ENCODE measurements at places on chromosomes 13 and 19.
A peak's percentile ranks its signal among the peaks of the same experiment; 100 is the strongest.

DNA sequence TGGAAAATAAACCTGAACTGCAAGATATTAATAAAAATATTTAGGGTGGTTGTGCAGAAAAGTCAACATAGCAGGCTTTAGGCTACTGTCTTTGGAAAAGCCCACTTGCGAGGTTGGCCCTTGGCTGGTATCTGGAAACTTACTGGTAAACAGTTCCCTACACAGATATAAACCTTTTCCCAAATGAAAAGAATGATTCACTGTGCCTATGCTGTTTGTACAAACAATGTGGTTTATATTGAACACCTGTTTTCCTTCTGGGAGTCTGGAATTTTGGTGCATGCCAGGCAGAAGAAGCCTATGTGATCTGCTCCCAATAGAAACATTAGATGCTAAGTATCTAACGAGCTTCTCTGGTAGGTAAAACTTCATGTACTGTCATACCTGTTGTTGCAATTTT lies 29.7 kb upstream of the SOHLH2 start:
- DNase-seq: no peak

GRCh38 chr19:49718511-49718910 lies 27.6 kb downstream of the CPT1C start:
- DNase-seq: no peak

GRCh38 chr13:112204346-112205327 lies 137.7 kb downstream of the SOX1 start:
- no peak for DNase-seq

DNA sequence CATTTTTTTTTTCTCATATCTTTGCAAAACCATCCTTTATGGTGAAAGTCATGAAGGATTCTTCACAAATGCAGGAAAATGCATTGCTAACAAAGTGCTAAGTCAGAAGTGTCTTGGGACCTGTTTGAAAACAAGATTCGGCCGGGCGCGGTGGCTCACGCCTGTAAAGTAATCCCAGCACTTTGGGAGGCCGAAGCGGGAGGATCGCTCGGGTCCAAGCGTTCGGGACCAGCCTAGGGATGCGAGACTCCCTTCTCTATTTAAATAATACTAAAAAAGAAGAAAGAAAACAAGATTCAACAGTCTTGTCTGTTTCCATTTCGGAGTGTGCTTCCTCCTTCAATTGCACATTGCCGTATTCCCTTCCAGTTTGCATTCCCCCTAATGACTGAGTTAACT lies 819 bp downstream of the EID2B start:
- DNase-seq: no peak

GRCh38 chr13:95113601-95114000 lies 187.7 kb downstream of the ABCC4 start:
- no peak for DNase-seq

DNA sequence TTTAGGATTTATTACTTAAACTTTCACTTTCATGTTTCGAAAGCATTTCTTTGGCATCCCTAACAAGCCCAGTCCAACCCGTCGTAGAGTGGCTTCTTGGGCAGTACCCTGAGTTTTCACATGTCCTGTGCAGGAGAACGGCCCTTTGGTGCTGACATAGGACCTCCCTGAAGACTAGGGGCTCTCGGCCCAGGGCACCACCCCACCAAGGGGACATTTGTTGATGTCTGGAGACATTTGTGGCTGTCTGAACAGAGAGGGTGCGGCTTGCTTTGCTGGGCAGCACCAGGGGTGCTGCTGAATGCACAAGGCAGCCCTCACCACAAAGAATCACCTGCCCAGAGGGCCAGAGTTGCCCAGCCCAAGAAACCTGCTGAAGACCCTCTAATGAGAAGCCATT lies 30.6 kb downstream of the CUL4A start:
- no peak for DNase-seq

DNA sequence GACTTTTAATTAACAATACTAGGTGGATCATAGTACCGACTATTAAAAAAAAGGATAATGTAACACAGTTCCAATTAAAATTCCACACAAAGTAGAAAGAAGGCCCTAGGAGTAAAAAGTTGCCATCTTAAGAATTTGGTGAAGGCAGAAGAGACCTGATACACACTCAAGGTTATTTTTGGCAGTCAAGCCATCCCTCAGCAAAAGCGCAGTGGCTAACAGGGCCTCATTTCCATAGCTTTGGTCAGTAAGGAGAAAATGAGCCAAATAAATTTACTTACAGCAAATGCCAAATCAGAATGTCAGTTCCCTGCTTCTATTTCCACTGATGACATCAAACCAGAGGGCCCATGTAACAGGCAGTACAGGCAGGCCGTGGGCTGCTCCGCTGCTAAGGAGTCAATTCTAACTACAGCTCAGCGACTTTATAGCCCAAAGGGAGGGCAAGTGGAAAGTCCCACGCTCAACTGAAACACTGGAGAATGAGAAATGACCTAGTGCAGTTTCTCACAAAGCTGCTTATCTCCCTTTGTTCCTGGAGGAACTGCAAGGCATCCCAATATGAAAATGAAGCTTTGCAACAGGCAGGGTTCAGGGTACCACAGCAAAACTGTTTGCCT lies 6.3 kb downstream of the ARGLU1 start:
- DNase-seq: no peak

- peak; percentile 23 for DNase-seq
Observed at GRCh38 chr13:101690871-101691270, 238.4 kb downstream of the ITGBL1 start.

- no peak for DNase-seq
Observed at GRCh38 chr13:57858376-57858775, 226.8 kb downstream of the PCDH17 start.

DNA sequence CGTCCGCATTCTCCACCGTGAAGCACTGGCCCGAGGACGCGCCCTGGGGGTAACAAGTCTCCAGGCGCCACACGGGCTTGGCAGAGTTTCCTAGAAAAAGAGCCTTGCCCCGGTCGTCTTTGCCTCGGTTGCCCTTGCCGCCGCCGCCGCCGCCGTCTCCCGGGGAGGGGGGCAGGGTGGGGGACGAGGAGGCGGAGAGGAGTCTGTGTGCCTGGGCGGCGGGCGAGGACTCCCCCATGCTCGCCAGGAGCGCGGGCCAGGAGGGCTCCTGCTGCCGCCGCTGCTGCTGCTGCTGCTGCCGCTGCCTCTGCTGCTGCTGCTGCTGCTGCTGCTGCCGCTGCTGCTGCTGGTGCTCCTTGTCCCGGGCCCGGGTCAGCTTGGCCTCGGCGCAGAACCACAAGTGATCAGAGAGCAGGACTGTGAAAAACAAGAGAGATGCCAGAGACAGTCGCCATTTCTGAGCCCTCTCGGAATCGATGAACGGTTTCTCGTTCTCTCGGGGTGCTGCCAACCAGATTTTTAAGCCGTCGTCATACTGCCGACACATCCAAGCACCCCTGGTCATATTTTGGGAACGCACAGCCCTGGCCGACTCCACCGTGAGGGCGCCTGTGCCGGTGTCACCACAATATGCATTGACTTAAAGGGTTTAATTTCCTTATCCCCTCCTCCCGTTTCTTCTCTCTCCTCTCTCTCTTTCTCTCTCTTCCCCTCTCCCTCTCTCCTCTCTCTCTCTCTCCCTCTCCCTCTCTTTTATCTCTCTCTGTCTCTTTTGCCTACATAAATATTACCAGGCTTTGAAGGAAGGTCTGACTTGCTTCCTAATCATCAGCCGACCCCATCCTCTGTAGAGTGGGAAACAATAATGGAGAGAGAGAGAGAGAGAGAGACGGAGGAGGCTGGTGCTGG lies 349.1 kb downstream of the LIG4 start:
- peak; percentile 21 for DNase-seq

GRCh38 chr19:16821081-16821480 lies 8.1 kb upstream of the SIN3B start:
- DNase-seq: peak; percentile 52

DNA sequence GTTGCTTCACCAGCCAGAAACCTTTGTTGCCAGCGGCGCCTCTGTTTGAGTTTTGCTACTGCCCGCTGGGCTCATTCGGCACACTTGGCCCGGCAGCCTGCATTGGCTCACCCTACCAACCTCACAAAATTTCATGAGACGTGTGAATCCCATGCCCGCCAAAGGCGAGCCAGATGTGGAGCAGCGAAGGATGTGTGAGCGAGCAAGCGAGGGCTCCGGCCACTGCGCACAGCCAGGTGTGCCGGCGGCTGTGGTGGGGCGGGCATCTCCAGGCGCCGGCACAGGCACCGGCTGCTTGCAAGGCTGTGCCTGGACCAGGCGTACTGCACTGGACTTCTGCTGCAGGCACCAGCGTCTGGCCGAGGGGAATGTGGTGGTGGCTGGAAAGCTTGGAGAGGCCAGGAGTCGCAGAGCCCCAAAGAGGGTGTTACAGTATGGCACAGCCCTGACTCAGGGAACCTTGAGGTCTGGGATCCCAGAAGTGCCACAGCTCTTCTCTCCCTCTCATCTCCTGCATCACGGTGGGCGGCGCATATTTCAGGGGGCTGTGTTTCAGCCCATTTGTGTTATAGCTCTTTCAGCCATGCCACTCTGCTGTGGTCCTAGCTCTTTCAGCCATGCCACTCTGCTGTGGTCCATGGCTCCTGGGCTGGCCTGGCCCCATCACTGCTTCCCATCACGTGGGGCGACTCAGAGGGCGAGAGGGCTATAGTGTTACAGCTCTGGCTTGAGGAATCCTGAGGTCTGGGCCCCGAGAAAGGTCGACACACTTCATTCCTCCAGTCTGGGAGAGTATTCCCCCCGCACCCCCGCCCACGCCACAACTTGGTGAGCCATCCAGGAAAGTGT lies 592.0 kb upstream of the SLITRK5 start:
- no peak for DNase-seq

DNA sequence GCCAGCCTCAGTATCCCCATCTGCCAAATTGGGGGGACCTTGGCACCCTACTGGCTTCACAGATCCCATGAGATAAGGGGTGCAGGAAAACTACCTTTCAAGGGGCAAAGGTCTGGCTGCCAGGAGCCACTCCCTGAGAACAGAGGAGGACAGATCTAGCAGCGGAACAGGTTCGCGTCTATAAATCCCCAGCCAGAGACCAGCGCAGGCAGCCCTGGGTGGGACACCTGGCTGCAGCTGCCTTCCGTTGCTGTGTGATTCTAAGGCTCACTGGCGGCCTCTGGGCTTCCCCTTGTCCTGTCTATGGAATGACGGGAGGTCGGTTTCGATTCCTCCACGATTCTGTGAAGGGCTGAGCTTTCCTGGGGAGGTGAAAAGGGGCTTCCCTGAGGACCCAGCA lies 7.3 kb downstream of the RELB start:
- no peak for DNase-seq

DNA sequence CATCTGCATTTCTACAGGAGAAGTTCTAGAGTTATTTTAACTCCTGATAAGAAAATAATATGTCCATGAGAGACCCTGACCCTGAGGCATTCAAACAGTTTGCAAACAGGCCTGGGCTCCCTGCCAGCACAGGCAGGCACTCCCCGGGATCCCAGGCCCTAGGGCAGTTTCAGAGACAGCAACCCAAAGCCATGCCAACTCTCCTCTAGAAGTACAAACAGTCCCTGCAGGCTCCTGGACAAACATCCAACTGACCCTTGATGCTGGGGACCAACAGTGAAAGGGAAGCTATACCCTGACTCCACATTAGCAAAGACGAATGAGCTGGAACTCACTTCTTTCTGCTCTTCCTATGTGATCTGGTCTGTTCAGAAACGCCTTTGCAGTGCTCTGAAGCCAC lies 44.8 kb downstream of the CCDC70 start:
- DNase-seq: peak; percentile 42

GRCh38 chr13:114013952-114014629 lies 40.2 kb upstream of the C13orf46 start:
- no peak for DNase-seq

- no peak for DNase-seq
Observed at GRCh38 chr19:1574354-1575136, 6.4 kb upstream of the MEX3D start.

- DNase-seq: no peak
Observed at GRCh38 chr13:35600137-35600536, 123.6 kb upstream of the MAB21L1 start.

- DNase-seq: no peak
Observed at GRCh38 chr19:8631425-8631819, 989 bp downstream of the NFILZ start.

DNA sequence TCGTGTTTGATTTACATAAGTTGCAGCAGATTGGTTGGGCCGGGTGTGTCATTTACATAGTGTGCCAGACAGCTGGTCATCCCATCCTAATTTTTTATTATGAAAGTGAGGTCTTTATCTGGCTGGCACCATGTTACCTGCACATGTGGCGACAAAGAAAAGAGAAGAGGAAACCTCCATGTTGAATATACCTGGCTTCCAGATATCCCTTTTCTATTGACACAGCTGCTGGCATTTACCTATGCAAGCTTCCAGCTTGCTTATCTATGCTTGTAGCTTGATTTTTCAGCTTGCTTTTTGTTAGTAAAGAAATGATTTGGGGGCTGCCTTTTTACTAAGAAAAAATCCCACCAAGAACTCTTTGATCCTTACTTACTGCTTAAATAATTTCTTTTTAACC lies 681.3 kb upstream of the SLITRK1 start:
- DNase-seq: no peak

GRCh38 chr13:21674490-21675009 lies 3.7 kb downstream of the FGF9 start:
- no peak for DNase-seq

DNA sequence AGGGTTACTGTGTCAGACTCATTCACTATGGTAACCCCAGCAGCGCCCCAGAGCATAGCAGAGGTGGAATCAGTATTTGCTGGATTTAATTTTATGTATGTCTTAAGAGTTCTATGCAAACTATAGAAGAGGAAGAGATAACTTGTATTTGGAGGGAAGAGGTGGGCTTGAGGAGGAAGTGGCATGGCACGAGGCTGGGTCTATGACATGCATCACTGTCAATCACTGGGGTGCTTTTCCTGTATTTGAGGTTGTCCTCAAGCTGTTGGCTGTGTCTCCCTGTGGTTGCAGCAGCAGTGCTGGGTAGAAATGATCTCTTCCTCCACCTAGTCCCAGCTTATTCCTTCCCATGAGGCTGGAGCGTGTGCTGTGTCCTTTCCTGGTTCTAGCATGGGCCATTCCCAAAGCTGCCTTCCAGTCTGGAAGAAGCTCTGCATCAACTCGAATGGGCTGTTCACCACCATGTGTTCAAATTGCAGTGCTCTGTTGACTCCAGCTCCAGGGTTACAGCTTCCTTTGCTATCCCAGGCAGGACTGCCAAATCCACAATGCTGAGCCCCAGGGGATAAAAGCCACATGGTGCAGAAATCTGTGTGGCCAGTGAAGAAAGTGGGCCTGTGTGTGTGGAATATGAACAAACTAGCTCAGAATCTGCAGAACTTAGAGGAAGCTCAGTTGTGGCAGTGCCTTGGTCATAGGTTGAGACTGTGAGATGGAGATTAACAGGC lies 73.1 kb upstream of the MTIF3 start:
- DNase-seq: no peak

- peak; percentile 85 for DNase-seq
Observed at GRCh38 chr19:2341982-2342381, 13.5 kb downstream of the SPPL2B start.

- DNase-seq: no peak
Observed at GRCh38 chr19:12784871-12785430, 6.3 kb upstream of the JUNB start.

- no peak for DNase-seq
Observed at GRCh38 chr19:7280940-7281666, 13.1 kb downstream of the INSR start.
